ENCODE measurements at places on chromosomes 3 and 15. TPM values are rescaled to one million over a fixed set of nuclear protein-coding genes. Genes with fewer than 3 reads are reported as not detected.

DNA sequence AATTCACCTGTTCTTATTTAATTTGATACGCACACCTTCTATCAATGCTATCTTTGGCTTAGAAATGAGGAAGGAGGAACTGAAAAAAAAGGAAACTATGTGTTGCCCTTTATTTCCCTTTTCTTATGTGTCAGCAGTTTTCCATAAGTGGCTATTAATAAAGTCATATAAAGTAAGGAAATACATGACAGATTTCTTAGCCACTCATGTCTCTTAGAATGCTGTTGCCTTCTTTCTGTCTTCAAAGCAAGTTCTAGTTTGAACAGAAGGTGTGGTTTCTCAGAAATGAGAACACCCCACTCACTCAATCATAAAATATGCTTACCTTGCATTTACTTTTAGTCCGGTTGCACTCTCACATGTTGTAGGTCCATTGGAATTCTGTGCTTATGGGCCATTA, 640.5 kb upstream of the GRM7 start:
- DNase-seq = no peak

GRCh38 chr3:170852324-170852723, 17.7 kb downstream of the RPL22L1 start:
- no peak for DNase-seq

DNA sequence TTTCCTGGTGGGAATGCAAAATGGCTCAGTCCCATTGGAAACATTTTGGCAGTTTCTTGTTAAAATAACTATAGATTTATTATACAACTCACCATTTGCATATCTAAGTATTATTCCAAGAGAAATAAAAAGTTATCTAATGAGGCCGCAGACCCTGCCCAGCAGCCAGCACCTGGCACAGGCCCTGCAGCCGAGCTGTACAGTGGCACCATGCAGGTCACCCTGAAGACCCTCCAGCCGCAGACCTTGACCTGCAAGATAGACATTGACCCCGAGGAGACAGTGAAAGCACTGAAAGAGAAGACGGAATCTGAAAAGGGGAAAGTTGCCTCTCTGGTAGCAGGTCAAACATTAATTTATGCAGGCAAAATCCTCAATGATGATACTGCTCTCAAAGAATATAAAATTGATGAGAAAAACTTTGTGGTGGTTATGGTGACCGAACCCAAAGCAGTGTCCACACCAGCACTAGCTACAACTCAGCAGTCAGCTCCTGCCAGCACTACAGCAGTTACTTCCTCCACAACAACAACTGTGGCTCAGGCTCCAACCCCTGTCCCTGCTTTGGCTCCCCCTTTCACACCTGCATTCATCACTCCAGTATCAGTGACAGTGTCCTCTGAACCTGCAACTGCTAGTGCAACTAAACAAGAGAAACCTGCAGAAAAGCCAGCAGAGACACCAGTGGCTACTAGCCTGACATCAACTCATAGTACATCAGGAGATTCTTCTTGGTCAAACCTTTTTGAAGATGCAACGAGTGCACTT, 113.5 kb upstream of the SATB1 start:
- DNase-seq = no peak

- no peak for DNase-seq
Observed at GRCh38 chr3:169657351-169658124, 6.0 kb downstream of the MECOM start.

GRCh38 chr15:85759376-85759775, 35.3 kb downstream of the KLHL25 start:
- no peak for DNase-seq

DNA sequence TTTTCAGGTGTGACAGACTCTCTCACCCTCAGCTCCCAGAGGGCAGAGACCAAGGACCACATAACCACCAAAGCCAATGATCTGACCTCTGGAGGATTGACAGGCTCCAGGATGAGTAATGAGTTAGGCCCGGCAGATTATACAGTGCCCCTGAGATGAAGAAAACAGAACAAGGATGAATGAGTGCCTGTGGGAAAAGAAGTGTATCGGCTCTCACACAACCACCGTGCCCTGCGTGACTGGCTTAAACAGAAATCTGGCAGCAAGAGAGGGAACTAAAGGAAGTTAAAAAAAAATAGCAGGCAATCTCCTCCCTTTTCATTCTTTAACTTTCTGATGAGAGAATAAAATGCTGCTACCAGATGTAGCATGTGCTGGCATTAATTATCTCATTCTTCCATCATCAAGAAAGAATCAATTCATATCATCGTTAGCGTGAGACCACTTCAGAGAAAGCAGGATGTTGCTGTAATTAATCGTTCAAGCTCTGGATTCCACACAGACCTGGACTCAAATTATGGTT, 227.5 kb upstream of the COL8A1 start:
- DNase-seq = peak; percentile 32

GRCh38 chr15:74837482-74838136, 5.3 kb downstream of the ULK3 start:
- DNase-seq = no peak

- DNase-seq = peak; percentile 34
Observed at GRCh38 chr15:55588070-55588814, at the start of gene PYGO1. PYGO1 (minus strand) TSS chr15:55588345; CDS start chr15:55587883, 462 bp downstream.

DNA sequence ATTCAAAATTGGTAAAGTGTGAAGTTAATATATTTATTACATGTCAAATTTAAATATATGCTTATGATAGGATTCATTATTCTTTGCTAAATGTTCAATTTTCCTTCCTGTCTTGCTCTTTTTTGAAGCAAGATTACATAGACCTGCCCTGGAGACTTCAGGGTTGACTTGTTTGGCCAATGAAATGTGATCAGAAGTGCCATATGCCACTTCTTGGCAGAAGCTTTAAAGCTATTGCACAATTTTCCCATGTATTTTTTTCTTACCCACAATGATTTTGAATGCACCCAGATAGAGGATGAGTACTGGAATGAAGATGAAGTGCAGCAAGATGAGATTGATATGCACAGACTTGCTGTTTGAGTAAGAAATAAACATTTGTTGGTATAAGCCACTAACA, 406.3 kb upstream of the BCHE start:
- no peak for DNase-seq

DNA sequence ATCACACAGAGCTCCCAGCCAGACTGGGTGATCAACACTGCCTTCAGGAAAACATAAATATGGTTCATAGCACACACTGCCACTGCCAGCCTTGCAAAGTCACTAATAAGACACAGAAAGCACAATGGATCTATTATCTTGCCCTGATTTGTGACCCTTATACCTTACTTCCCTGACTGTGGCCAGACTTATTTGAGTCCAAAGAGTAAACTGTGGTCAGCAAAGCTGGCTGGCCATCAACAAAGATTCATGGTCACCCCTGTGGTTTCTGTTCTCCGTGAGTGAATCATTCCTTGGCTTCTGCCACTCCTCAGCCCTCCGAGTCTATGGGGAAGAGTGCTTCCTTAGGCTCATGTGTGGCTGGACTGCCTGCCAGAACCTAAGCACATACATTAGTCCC, 437.7 kb downstream of the RAP2B start:
- DNase-seq = peak; percentile 82

- no peak for DNase-seq
Observed at GRCh38 chr15:80110920-80111319, 41.9 kb upstream of the FAH start.

- DNase-seq = peak; percentile 72
Observed at GRCh38 chr3:32781211-32781968, 36.4 kb upstream of the TRIM71 start.

DNA sequence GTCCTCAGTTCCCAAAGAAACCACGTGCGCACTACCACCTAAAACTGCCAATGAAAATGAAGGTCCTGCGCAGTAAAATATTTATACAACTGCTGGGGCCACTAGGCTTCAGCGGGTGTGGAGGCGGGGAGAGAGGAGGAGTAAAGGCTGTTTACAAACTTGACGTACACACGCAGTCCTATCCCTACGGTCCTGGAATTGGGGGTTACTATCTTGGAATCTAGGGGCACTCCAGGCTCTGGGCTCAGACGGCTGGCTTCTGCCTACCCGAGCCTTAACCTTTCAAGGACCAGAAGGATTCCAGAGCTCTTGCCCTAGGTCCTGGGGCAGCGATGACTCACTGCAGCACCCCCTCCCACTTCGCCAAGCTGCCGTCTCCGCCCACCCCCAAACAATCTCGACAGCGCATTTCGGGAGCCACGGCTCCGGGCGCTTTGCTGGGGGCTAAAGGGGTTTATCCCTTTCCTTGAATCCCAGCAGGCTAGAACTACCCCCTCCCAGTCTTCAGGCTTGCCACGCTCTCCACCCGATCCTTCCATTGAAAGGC, 3.0 kb downstream of the ADAMTS9 start:
- DNase-seq = peak; percentile 42

GRCh38 chr15:43872416-43873020, 45.7 kb downstream of the WDR76 start:
- peak; percentile 27 for DNase-seq

- DNase-seq = no peak
Observed at GRCh38 chr15:69909719-69910444, 187.8 kb downstream of the TLE3 start.

- no peak for DNase-seq
Observed at GRCh38 chr3:30682434-30683155, 76.2 kb downstream of the TGFBR2 start.

DNA sequence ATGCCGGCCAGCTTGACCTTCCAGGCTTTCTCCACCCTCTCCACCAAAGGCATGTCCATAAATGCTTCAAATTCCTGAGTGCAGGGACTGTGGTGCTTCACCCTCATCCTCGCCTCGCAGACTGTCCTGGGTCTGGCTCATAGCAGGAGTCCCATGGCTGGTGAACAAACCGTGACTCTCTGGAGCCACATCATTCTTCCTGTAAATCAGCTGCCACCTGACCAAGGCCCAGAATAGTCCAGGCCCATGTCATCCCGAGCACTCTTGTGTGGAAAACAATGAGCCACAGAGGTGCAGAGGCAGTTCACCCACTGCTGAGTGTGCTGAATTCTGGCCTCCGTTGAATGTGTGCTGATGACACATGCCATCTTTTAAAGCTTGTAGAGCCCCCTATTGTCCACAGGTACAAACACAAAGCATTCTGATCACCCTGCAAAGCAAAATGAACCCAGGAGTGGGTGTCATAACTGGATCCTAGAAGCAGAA, 68.6 kb downstream of the ABHD5 start:
- peak; percentile 67 for DNase-seq

- DNase-seq = peak; percentile 94
Observed at GRCh38 chr15:40769274-40770146, at the start of gene C15orf62. C15orf62 (plus strand) TSS chr15:40769980; CDS start chr15:40770496, 516 bp downstream.

- DNase-seq = no peak
Observed at GRCh38 chr3:59289831-59290230, 240.0 kb upstream of the CFAP20DC start.

DNA sequence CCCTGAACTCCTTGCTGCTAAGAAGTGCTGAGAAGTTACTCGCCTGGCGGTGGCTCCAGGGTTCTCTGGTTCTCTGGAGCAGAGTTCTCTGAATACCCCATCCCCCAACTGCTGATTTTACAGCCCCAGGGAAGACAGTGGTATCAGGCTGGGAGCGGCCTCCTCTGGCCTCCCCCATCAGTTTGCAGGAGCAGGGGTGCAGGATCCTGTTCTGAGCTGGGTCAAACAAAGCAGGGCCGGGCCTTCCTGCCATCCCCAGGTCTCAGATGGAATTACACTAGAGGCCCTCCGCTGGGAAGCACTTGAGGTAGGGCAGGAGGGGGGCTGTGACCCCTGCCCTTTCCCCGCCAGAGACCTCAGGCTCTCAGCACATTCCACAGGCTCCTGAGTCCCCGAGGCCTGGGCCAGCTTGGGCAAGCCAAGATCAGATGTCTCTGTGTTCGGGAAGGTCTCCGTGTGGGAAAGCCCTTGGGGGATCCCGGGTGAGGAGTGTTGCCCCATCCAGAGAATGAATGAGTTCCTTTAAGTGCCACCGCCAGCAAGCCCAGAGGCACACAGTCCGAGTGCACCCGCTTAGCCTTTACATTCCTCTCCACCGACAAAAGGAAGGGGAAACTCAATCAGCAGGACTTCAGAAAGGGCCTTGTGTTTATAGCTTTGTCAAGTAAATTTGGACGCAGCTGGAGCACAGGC, 149.9 kb downstream of the LRRK1 start:
- DNase-seq = peak; percentile 88

DNA sequence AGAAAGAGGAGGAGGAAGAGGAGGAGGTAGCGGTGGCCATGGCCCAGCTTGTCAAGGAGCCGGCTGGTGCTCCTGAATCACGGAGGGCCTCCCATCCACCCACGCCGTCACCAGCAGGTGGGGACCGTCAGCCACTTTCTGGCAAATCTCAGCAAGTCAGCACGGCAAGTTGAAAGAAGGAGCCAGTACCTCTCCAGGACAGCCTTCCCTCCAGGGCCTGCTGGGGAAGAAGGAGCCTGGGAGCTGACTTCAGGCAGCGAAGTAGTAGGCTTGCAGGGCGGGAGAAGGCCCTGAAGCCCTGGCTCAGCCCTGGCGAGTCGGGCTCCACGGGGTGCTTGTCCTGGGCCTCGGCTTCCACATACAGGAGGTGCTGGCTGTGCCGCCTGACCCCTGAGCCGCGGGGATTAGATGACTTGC, 99.2 kb upstream of the TRPM1 start:
- peak; percentile 36 for DNase-seq

- no peak for DNase-seq
Observed at GRCh38 chr3:183579967-183580900, 24.7 kb upstream of the KLHL6 start.

DNA sequence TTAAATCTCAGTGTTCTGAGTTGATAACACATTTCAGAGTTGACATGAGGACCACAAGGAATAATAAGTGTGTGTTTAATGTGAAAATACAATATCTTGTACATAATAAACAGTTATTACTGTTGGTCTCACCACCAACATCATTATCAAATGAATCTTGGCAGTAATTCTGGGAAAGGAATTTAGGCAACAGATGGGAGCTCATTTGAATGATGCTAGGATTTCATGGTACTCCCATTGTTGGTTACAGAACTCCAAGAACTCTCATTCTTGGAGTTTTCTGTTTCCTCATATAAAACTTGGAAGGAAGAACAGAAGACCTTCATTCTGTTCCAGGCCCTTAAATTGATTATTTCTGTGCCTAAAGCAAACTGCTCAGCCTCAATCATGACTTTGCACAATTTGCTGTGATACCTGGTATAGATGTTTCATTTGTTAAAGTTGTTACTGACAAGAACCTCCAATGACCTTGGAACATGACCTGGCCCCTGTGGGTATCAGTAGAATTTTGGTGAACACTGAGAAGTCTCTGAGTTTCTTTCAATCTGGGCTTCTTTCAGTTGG, 385.8 kb downstream of the LPP start:
- no peak for DNase-seq

DNA sequence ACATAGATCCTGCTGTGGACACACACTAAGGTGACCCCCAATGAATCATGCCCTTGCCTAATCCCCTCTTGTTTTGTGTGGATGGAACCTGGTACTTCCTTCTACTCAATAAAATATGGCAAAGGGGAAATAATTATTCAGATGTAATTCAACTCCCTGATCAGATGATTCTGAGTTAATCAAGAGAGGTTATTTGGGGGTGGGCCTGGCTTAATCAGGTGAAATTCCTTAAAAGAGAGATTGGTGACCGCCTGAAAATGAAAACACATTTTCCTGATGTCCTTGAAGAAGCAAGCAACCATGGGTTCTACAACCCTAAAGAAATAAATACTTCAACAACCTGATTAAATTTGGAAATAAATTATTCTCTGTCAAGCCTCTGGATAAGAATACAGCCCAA, 8.3 kb upstream of the SLITRK3 start:
- no peak for DNase-seq

RETNLB gene
- total RNA-seq = not detected

WDR93 gene
- not detected for total RNA-seq

C2CD4A gene
- total RNA-seq = not detected

SCAMP2 gene
- 36.5 TPM for total RNA-seq

ANKUB1 gene
- not detected for total RNA-seq

SAMD7 gene
- not detected for total RNA-seq

AHSG gene
- total RNA-seq = 0.52 TPM

MESP2 gene
- total RNA-seq = not detected

SOX2 gene
- total RNA-seq = not detected

CRABP1 gene
- not detected for total RNA-seq

LYZL4 gene
- not detected for total RNA-seq
